ENCODE measurements at places on chromosomes 3 and 15.

- DNase-seq = peak; percentile 39
Measured at GRCh38 chr3:186255703-186256331, 106.2 kb downstream of the DGKG start.

- DNase-seq = no peak
Measured at GRCh38 chr3:169809230-169809795, 3.4 kb upstream of the LRRIQ4 start.

GRCh38 chr3:134404366-134404885, 30.2 kb upstream of the AMOTL2 start:
- no peak for DNase-seq

DNA sequence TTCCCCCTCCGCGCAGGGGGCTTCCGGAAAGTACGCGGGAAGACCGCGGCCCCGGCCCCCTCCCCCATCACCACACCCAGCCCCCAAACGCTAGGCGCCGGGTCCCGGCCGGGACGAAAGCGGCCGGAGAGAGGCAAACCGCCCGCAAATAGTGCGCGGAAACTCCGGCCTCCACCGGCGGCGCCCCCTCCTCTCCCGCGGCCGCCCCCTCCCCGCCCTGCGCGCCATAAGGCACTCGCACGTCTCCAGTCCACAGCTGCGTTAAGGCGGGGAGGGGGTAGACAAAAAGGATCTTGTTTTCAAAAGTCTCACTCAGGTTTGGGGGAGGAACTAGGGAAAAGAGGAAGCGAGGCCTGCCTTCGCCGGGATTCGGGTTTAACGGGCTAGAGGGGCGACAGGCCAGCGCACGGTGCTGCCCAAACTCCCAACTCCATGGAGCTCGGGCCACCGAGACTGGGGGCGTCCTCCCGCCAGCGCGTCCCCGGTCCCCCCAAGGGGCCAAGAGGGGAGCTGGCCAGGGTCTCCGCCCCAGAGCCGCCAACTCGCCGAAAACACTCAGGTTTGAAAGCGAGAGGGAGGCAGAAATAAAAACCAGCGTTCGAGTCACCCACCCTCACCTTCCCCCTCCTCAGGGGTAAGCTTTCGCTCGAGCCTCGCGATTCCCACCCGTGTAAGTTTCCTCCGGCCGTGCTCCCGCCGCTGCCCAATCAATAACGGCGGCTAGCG, 1.8 kb downstream of the ANP32A start:
- DNase-seq = peak; percentile 65

DNA sequence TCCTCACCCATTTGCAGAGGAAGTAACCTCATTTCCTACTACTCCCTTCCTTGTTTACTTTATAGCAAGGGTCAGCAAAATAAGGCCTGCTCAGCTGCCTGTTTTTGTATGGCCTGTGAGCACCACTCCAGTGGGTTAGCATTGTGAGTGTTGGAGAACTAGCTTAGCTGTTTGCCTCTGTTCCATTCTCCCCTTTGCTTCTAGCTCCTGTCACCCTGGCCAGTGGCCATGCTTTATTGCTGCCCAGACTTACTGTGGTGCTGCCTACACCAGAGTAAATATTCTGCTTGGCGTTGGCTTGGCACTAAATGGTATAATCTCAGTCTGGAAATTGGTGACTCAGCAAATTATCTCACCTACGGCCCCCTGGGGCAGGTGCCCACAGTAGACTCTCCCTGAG, 8.8 kb downstream of the PDCD6IP start:
- DNase-seq = no peak

Data from nephron progenitor cell (in vitro differentiated cells).